ENCODE measurements at places on chromosomes 4 and X.

DNA sequence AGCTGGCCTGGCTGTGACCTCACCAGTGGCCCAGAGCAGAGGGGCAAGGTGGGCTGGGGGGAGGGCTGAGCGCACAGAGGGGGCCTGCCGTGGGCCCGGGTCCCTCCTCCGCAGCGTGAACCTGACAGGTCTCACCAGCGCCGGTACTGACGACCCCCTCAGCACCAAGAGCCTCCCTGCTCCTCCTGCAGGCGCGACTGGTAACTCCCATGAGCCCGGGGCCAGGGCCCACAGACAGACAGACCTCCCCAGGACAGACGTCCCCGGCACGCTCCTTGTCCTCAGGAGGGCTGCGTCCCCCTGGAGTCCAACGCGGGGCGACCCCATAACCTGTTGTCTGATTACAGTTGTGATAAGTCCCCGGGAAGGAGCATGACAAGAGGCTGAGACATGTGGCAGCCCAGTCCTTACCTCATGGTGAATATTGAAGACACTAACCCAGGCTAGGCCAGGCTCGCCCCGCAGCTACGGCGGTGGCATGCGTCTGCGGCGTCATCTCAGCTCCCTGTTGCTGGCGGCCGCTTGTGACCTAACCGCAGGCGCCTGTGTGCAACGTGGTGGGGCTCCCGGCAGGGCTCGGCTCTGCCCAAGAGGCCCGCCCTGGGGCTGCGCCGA, 8.5 kb downstream of the AKAP17A start:
- DNase-seq = no peak

GRCh38 chr4:99811850-99812249, 4.8 kb upstream of the DAPP1 start:
- no peak for DNase-seq

DNA sequence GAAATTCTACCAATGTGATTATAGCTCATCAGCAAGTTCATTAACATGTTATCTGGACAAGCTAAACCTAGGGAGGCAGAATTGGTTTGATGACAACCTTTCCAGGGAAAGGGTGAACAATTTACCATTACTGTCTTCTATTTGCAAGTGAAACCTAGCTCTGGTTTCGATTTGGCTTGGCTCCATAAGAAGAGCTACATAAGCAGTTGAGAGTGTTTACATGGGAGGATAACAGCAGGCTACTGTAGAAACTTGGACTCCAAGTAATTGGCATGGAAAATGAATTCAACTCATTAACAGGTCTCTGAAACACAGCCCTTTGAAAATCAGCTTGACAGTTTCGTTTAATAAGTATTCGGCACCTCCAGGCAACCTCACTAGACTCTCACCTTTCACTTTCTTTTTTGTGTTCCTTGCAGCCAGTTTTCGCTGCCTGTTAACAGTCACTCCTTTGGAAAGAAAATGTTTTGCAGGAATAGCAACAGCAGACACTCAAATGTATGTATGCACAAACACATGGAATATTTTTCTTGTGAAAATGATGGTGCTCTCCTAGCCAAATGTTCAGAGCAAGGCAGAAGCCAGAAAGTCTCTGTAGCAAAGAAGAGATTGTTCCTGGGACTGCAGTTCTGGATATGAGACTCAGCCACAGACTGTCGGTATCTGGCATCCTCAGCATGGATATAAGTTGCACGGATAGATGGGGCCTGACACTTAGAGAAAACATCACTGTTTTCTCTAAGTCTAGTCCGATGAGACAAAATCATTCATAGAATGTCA, 27.5 kb downstream of the POU3F4 start:
- no peak for DNase-seq

GRCh38 chr4:152243896-152244595, 291.8 kb downstream of the FBXW7 start:
- no peak for DNase-seq

- peak; percentile 11 for DNase-seq
Observed at GRCh38 chr4:89539374-89539773, 231.8 kb upstream of the GPRIN3 start.

DNA sequence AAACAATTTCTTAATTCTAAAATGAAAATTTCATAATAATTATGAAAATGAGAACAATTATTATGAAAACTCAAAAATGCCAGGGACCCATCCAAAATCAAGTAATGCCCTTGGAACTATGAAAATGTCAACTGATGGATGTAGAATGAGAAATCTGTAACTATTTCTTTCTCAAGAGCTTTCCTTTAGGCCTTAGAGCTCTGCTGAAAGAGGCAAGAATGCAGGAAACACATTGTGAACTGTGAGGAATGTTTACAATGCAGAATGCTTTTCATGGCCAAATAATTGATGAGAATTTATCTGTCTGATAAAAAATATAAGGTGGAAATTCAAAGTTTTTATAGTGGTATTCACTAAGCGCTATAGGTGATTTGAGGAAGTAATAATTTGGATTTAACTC, 207.1 kb upstream of the PCDH18 start:
- no peak for DNase-seq

DNA sequence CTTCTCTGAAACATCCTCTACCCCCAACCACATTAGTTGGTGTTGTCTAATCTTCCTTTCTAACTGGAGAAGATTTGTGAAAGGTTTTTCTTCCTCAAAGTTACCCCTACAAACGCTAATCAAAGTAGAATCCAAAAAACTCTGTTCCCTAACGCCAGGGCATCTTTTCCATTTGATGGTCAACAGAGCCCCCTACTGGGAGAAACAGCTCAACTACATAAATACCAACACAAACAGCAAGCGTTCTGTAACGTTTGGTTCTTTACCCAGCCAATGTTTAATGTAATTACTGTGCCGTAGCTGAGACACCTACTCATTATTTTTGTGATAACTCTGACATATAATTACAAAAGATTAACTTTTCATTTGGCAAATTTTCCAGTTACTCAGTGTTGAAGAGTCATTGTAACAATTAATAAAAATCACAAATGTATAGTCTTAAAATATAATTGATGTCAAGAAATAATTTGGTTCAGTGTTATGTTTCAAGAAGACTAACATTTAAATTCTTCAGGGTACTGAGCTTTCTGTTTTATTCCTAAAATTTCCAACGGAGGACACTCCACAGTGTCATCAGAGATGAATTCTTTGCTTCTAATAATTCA, 94.9 kb upstream of the TBC1D9 start:
- peak; percentile 80 for DNase-seq

GRCh38 chr4:7334521-7335275, 100.0 kb downstream of the PSAPL1 start:
- no peak for DNase-seq

DNA sequence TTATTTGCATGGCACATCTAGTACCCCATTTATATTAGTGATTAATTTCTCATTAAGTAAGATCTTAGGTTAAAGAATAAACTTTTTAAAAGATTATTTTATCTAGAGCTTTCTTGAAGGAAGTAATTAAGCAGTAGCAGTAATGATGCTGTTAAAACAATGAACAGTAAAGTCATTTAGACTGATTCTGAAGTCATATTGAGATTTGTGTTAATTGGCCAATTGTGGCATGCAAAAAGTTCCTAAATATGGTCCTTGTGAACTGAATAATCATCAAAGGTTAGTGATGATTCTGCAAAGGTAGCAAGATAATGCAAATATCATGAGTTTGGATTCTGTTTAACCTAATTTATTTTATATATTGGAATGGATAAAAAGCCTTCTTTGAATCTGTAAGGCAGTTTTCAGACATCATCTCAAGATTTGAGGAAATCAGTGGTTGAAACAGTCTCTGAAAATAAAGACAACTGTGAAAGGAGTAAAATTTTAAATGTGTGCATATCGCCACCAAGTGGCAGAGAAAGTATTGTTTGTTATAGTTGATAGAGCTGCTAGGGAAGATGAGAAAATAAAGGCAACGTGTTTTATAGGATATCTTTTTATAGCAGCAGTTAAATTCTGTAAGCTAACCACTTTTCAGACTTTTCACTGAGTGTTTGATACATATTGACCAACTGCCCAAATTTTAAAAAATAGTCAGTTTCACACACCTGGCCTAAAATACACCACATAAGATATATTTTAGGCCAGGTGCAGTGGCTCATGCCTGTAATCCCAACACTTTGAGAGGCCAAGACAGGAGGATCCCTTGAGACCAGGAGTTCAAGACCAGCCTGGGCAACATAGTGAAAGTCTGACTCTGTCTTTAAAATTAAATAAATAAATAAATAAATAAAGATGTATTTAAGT, 79.6 kb downstream of the CCKAR start:
- DNase-seq = peak; percentile 35

DNA sequence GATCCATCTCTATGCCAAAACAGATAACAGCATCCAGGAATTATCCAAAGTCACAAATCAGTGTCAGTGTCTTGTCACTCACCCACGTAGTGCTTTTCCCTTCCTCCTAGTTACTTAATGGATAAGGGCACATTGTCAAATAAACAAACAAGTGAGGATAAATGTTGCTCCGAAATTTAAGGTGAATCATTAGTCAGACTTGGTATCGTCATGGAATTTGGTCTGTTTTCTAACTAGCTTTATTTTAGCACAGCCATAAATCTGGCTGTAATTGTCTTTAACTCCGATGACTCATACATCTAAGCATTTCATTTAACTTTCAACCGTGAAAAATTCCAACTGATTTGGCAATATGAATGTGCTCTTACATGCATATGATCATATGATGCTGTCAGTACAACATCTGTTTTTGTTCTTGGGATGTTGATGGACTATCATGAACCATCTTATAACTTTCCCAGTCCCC, 83.3 kb downstream of the SNCA start:
- DNase-seq = peak; percentile 63

DNA sequence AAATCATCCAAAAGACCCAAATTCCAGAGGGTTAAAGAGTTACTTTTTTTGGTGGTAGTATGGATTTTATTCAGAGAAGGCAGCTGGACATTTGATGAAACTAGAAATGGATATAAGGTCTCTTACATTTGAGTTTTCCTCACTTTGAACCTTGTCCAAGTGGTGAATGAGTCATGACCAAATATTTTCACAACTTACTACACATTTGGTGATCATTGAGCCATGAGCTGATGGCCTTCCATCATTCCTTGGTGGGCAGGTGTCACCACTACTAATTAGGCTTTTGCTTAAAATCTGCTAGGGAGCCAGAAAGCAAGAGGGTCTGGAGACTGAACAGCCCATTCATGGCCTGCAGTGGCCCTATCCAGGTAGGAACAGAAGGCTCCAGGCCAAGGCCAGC, 620.2 kb upstream of the INTU start:
- peak; percentile 12 for DNase-seq

- DNase-seq = no peak
Observed at GRCh38 chr4:54587107-54587891, 70.5 kb upstream of the KIT start.

DNA sequence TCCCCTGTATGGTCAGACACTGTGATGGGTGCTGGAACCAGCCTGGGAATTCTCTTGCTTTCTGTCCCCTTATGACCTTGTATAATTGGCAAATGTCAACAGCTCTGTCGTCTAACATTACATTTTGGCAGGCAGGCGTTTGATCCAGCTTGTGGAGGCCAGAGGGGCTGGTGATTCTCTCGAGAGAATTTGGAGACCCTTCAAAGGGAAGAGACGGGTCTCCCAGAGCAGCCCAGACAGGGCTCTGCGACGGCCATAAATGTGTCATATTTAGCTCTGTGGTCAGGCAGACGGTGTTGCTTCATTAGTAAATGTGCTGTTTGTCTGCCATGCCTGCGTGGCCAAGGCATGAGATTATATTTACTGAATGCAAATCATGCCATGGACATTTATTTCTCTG, 68.7 kb downstream of the SORCS2 start:
- peak; percentile 52 for DNase-seq

- DNase-seq = no peak
Observed at GRCh38 chr4:78553529-78554060, 2.0 kb downstream of the ANXA3 start.
